ENCODE measurements at places on chromosomes 12 and 14.
A peak's percentile ranks its signal among the peaks of the same experiment; 100 is the strongest.

DNA sequence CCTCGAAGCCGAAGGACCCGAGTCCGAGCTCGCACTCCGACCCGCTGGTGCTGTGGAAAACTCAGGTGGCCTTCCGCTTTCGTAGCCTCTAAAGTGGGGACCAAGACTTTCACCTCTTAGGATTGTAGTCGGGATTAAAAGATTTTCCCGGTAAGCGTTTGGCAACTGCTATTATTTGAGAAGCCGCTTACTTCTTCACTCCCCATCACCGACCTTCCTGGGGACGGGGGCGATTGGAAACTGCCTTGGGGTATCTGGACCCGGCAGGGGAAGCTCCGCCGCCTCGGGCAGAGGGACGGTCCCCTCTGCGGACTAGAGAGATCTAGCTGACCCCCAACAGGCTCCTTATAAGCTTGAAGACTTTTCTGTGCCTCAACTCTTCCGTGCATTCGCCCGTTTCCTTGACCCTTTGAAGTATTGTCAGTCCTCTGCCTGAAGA is 659 bp downstream of the TRAFD1 start:
- no peak for DNase-seq

DNA sequence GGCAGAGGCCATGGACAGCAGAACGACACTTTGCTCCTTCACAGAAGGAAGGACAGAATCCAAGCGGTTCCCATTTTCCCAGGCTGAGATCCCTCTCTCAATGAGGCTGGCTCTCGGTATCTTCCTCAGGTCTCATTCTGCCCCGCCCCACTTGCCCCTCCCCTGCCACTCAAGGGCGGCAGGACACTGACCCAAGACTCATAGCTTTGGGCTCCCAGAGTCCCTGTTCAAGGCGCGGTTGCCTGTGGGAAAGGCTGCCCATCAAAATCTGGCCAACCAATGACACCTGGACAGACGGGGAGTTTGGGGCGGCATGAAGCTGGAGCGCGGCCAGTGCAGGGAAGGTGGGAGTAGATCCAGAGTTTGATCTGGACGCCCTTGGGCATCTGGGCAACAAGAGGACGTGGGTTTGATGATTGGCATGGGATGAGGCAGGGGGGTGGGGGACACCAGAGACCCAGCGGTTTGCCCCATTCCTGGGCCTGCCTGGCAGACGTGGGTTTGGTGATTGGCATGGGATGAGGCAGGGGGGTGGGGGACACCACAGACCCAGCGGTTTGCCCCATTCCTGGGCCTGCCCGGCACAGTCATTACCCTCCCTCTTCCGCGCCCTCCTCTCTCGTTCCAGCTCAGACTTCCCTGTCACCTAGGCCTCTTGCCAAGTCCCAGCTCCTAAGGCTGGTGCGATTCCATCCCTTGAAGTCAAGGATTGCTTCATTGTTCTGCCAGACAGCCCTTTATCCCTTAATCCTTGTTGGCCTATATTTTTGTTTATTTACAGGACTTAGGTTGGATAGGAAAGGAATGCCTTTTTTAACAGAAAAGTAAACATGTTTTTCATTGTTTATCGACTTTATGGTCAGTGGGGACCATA is 92.1 kb downstream of the NINJ2 start:
- DNase-seq, result no peak

DNA sequence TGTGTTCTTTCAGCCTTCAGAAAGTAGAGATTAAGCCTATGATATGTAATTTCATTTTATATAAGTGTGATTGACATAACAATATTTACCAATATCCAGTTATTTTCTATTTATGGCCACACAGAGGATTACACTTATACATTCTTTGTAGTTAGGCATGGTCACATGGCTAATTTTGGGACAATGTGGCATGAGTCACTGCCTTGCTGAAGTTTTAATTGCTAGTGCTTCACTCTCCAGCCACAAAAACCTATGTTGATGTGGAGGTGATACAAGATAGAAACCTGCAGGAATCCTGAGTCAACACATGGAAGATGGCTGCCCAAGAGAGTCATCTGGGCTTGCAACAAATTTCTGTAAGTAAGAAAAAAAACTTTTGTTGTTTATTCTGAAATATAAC is 17.0 kb downstream of the CLEC14A start:
- DNase-seq, result no peak

DNA sequence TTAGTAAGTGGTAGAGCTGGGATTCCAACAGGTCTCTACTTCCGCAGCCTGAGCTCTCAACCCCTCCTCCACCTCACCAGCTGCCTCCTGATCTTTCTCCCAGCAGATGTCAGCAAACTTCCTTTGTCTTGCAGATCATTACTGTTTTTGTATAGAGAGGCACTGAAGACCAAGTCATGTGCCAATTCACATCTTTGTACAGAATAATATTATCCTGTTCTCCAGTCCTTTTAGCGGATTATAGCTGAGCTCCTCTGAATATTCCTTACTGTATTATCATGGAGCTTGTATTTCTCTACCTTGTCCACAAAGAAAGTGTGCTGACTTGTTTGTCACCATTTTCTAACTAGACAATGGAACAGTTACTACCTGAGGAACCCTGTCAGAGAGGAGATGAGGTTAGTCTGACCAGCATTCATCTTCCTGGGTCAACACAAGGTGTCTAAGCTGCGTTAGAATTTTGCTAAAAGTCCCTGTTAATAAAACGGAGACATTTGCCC is 142.3 kb upstream of the ARHGAP5 start:
- DNase-seq, result peak; percentile 39

DNA sequence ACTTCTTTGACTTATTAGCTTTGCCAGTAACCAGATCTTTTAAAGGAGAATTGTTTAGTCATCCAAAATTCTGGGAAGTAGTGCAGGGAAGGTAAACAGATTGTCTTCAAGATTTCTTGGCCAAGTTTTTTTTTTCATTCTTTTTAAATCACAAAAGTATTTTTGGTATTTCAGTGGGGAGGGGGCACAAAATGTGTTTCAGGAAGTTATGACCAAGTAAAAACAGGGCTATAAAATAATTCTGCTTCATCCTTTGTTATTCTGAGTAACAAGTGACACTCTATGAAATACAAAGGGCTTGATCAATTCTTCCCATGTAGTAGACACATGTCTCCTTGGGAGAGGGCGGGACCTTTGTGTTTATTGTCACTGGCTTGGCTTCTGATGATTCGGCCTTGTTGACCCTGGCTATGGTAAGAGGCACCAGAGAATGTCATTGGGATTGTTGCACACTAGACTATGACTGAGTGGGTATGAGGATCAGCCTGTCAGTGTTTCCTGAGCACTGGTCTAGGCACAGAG is 55.4 kb downstream of the SUSD6 start:
- DNase-seq, result no peak

- no peak for DNase-seq
Measured at GRCh38 chr14:74924061-74924460, 1.0 kb upstream of the RPS6KL1 start.

All from NCI-H774 (cell line).